ENCODE measurements at places on chromosomes 5 and 9.

GRCh38 chr9:88258024-88258423 is 119.7 kb upstream of the SPATA31C2 start:
- DNase-seq: no peak

- no peak for DNase-seq
Observed at GRCh38 chr5:6659941-6660684, 26.9 kb downstream of the SRD5A1 start.

- DNase-seq: no peak
Observed at GRCh38 chr9:71814815-71815214, 46.5 kb upstream of the CEMIP2 start.

DNA sequence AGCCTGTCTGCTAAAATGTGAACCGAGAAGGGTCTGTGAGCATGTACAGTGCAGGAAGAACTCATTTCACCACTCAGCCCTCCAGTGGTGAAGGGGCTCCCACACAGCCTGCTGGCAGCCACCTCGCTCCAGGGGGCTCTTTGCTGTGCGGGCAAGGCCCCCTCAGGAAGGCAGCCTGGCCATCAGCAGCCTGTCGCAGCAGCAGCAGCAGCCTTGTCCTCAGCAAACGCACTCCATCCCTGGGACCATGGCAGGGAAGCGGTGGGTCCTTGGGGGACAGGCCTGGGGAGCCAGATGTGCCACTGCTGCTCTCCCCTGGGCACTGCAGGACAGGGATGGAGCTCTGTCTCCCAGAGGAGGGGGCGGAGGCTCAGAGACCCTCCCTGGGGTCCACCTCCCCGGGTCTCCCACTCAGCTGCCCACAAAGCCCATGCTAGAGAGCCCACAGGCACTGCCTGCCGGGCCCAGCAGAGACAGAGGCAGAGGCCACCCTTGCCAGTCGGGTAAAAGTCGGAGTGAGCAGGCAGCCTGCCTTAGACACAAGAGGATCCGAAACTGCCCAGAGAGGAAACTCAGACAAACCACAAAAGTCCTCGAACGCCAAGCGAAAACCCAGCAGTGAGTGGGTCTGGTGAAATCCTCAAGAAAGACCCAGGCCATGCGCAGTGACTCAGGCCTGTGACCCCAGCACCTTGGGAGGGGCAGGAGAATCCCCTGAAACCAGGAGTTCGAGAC is 8.0 kb downstream of the BRD3 start:
- DNase-seq: no peak

DNA sequence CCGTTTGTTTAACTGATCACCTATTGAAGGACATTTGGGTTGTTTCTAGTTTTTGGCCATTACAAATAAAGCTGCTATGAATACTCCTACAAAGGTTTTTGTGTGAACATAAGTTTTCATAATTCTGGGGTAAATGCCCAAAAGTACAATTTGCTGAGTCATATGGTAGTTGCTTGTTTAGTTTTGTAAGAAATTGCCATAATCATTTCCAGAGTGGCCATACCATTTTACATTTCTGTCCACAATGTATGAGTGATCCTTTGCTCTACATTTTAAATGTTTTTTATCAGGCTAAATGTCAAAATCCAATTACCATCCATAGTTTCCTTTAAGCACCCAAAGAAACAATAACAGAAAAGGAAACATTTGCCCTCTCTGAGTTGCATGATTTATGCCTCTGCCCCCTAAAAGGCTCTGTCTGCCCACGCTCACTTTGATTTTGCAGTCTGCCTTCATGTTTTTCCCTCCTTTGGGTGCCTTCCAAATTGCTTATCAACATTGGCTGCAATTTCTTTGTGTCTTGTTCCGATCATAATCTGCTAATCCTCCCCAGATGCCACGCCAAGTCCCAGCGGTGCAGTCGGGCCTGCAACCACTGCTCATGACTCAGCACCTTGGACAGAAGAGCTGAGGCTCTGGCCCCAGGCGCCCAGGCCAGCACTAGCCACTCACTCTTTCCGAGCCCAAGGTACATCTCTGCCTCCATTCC is 339.2 kb downstream of the PIK3R1 start:
- DNase-seq: no peak

- DNase-seq: no peak
Observed at GRCh38 chr5:117131048-117131679, 556.5 kb upstream of the SEMA6A start.

GRCh38 chr5:131171276-131171810 is 599 bp downstream of the LYRM7 start:
- no peak for DNase-seq

DNA sequence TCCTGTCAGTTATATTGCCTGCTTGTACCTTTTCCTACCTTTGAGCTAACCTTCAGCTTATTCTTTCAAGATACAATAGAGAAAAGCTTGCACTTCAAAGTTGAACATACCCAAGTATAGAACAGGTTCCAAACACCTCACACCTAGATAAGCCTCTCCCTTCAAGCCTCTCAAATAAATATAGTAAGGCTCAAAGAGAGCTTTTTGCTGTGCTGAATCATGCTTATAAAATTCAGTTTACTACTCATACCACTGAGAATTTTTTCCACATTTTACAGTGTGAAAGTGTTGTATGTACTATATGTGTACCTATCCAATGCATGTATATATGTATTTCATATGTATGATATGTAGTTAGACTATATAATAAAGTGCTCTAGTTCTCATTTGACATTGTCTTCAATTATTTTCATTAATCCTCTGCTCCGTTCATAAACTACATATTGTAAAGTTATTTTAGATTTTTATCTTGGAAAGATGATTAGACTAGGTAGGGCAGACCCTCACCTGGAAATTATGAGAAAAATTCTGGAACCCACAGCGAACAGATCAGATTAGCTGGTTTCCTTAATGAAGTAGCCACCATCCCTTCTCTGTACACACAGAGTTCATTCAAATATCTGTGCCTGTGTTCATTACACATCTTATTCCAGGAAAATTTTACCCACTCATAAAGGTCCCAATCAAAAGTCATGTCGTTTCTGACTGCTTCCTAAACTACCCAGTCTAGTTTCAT is 149.2 kb upstream of the RGMB start:
- no peak for DNase-seq

DNA sequence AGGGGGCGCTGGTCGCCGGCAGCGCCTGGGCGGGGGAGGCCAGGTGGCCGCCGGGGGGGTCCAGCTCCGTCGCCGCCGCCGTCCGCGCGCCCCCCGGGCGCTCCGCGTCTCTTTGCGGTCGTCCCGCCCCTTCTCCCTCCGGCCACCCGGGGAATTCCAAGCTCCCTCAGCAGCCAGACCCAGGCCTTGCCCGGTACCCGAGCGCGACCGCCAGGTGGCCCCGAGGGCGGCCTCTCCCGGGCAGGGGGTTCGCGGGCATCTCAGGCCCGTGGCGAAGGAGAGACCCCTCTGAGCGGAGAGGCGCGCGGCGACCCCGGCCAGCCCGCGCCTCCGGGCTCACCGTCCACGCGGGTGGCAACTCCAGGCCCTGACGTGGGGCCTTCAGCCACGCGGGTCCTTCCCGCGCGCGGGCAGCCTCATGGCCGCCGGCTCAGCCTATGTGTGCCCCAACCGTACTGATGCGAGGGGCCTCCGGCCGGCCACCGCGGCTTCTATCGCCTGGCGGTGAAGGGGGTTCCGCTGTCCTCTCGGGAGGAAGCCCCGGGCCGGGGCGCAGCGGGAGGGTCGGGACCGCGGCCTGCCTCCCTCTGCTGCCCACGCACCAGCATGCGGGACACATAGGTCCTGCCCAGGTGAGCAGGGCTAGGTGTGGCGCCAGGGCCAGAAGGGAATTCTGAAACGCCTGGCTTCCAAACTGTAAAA is 529 bp upstream of the NRARP start:
- no peak for DNase-seq

DNA sequence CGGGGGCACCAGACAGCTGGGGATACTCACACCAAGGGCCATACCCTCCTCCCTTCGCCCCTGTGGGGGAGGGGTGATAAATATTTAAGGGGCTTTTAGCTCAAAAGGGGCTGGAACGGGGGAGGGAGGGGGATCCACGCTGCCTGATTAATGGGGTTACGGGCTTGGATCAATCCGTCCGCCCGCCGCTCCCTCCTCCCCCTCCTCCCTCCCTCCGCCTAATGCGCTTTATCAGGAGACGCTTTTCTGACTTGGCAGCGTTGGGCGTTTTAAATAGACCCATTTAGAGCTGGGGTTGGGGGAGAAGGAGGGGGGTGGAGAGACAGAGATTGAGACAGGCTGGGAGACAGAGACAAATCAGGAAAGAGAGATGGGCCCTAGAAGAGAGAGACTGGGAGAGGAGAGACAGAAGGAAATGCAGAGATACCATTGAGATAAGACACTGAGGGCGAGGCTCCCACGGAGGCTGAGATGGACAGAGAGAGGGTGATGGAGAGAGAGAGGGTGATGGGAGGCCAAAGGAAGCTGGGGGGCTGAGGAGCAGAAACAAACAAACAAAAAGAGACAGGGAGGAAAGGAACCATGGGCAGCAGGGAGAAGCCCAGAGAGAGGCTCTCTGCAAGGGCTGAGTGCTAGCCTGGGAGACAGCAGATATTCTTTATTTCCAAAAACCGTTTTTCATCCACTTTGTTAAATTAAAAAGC is 10.3 kb downstream of the CNTFR start:
- no peak for DNase-seq

DNA sequence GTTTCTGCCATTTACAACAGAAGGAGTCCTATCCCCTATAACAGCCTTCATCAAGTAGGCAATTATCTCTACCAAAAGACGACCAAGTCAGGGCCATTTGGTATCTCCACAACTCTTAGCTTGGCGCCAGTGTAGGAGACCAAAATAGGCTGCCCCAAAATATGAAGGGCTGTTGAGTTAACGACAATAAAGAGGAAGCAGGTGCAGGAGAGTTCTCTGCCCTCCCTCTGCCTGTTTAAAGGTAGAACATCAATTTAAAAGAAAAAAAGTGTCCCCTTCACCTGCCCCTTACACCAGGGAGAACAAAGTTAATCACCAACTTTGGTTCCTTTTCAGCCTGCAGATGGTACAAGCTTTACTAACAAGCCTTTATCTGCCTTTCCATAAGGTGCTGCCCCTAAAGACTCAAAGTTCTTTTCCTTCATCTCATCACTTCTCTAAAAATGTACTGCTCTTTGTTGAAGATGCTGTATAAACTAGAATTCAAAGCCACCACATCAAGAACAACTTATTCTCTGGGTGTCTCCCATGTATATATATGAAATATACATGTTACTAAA is 33.3 kb downstream of the PPP1R2B start:
- DNase-seq: no peak
